ENCODE measurements at places on chromosomes 2 and 18.

DNA sequence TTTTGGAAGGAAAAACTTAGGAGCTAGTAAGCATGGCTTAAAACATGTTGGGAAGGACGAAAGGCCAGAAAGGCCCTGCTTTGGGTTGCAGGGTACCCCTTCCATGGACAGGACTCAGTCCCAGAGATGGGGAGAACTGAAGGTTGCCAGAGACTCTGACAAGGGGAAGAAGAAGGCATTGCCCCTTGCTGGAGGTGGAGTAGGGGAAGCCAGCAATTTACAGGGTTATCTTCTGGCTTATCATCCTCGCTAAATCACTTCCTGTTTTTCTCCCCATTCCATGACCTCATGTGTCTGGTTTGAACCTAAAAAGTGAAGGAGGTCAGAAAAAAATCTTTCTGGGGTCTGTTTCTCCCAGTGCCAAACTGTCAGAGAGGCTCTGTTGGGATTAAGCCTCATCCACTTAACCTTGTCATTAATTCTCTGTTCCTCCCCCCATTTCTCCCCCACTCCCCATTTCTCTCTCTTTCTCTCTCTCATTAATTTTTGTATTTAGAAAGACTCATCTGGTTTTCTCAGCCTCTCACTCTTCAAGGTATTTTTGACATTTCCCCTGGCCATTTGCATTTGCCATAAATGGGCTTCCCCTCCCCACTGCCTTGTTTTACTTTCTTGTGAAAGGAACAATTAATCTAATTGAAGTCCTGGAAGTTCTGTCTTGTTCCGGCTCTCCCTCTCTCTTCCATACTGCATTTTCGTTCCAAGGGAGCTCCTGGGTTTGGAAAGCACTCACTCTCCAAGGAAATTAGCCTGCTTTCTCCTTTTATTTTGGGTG lies 17.4 kb downstream of the NRP2 start:
- no peak for DNase-seq

- DNase-seq = peak; percentile 18
These were observed 427 bp downstream of the RBKS start for GRCh38 chr2:27889774-27890145.

DNA sequence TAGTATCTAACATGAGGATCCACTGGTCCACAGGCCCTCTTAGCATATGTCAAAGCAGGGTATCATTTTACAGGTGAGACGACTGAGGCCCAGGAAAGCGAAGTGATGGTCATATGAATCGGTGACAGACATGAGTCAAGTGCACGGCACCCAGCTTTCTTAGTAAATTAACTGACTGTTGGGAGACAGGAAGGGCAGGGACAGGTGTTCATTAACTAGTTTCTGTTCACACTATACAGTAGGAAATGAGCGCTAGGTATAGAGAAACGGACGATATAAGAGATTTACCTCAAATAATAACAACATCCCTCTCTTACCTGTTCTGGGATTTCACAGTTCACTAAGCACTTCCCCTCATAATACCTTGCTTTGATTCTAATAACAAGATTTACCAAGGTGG lies 1.7 kb upstream of the SMARCAL1 start:
- DNase-seq = no peak

DNA sequence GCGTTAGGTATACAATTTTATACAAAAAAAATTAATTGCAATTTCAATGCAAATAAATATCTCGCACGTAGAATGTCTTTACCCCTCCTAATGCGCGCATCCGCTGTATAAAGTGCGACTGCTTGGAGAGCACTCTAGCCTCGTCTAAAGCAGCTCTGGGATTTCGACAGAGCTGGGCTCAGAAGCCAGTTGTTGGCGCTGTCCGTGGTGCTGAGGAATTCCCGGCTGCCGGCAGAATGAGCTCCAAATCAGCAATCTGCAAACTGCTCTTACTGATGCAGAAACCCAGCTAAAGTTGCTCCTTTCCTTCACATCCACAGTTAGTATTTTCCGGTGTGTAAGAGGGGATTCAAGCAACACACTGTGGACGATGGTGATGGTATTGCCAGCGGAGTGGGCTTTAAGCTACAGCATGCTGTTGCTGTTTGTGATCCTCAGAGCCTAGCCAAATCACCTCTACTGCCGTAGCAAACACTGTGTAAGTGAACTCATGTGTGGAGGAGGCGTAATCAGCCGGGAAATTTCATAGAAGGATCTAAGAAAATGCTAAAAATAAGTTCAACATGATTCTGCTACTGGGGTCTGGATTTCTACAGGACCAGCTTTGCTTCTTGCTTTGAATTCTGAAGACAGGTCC lies at the start of gene VWC2L:
VWC2L (plus strand) TSS at position 137 of the 637 bp plus-strand sequence. CDS start 3,140 bp downstream, outside the sequence.
- peak; percentile 52 for DNase-seq

GRCh38 chr2:29394311-29394980 lies 279.2 kb downstream of the CLIP4 start:
- no peak for DNase-seq

DNA sequence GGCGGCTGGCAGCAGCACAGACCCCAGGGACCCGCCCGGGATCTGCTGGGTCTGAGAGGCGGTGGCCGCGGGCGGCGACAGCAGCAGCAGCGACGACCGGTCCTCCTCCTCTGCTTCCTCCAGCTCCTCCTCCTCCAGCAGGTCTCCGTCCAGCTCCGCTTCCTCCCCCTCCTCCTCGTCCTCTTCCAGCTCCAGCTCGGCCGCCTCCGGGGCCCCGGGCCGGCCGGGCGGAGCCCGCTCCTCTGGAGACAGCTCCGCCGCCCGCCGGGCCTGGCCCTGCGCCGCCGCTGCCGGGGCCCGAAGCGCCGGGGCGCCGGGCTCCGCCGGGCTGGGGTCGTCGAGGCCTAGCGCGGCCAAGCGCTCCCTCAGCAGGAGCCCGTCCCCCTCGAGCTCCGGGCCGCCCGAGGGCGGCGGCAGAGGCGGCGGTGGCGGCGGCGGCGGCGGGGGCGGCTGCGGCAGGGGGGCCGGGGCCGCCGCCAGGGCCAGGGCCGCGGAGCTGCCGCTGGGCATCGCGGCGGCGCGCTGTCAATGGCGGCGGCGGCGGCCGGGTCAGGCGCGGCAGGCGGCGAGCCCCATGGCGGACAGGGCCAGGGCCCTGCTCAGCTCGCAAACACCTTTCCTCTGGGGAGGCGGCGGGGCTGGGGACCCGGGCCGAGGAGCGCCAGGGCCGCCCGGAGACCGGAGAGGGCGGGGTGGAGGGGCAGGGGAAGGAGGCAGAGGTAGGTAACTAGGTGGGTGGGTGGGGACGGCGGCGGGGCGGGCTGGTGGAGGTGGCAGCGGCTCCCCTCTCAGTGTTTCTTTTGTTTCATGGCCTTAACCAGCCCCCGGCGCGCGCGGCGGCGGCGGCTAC lies 445 bp downstream of the MEX3C start:
- DNase-seq = peak; percentile 74

GRCh38 chr2:60336442-60337141 lies 216.9 kb downstream of the BCL11A start:
- no peak for DNase-seq

- DNase-seq = no peak
These were observed 44.4 kb upstream of the CTLA4 start for GRCh38 chr2:203823173-203823572.

DNA sequence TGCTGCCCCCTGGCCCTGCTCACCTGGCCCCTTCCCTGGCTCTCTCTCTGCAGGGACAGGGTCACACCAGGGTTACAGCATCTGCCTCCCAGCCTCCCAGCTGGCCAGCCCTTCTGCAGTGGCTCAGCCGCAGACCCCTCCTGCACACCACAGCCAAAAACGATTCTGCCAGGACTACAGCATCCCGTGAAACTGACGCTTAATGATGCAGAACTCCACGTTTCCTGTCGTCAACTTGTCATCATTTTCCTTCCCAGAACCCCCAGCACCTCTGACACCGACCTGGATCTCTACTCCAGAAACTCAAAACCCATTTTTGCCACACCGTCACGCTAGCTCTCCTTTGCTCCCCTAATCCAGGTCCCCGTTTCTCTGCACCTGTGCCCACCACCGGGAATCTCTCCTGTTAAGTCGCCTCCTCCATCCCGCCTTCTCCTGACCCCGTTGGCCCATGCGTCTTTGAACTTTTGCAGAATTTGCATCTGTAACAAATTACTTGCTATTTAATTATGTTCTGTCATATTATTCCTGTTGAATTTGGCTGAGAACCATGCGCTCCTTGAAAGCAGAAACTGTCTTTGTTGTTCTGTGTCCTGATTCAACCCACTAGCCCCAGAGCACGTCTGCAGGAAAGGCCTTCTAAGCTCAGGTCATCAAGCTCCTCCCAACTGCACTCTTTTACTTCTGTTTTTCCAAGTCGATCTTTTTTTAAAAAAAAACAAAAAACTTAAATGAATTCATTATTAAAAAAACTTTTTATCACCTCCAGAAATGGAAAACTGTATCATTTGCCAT lies 173.2 kb upstream of the COPS8 start:
- DNase-seq = no peak

GRCh38 chr2:114543236-114543766 lies 100.9 kb downstream of the DPP10 start:
- DNase-seq = peak; percentile 82

GRCh38 chr2:172588931-172589330 lies 33.0 kb downstream of the PDK1 start:
- DNase-seq = no peak

DNA sequence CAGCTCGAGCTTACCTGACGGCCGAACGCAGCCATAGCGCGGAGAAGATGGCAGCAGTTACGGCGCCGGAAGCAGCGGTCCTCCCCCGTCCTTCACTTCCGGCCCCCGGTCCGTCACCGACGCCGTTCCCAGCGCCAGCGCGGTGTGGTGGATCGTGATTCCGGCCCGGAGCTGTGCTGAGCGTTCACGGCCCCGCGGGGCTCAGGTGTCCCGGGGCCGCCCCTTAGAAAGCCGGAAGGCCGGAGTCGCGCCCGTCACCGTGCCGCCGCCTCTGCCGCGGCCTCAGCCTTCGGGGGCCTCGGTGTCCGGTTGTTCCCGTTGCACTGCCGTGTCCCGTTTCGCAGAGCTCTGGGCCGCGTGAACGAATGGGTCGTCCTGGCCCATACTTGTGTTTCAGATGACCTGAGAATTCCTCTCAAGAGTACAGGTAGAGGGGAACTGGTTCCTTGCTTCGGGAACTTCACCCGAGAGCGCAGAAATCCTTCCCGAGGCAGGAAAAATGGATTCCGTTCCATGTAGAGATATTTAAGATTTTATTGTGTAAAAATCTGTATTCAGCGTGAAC lies at the start of gene MTERF4:
MTERF4 (minus strand) TSS at position 49 of the 565 bp plus-strand sequence; CDS start at position 35, 14 bp downstream.
- peak; percentile 91 for DNase-seq

- no peak for DNase-seq
These were observed 23.2 kb downstream of the ACOXL start for GRCh38 chr2:110755491-110756078.

DNA sequence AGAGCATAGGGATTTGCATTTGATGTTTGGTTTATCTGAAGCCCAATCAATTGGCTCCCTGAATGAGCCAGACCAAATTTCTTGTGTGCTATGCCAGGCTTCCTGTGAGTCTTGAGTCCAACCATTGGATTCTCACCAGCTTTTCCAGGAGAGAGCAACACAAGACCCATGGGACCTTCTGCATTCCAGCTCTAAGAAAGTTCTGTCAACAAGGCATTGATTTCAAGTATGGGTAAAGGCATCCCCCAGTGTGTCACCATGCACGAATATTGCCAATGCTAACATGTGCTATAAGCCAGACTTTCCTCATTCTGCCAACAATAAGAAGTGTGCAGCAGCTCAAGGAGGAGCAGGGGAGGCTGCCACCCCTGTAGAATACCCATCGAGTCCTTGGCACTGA lies 266.6 kb downstream of the ETAA1 start:
- DNase-seq = no peak

- DNase-seq = no peak
These were observed 259.8 kb upstream of the CCDC68 start for GRCh38 chr18:55219059-55219458.

- no peak for DNase-seq
These were observed 7.9 kb downstream of the GPN1 start for GRCh38 chr2:27636766-27637165.

- no peak for DNase-seq
These were observed 126.0 kb downstream of the LPIN1 start for GRCh38 chr2:11872247-11872947.

DNA sequence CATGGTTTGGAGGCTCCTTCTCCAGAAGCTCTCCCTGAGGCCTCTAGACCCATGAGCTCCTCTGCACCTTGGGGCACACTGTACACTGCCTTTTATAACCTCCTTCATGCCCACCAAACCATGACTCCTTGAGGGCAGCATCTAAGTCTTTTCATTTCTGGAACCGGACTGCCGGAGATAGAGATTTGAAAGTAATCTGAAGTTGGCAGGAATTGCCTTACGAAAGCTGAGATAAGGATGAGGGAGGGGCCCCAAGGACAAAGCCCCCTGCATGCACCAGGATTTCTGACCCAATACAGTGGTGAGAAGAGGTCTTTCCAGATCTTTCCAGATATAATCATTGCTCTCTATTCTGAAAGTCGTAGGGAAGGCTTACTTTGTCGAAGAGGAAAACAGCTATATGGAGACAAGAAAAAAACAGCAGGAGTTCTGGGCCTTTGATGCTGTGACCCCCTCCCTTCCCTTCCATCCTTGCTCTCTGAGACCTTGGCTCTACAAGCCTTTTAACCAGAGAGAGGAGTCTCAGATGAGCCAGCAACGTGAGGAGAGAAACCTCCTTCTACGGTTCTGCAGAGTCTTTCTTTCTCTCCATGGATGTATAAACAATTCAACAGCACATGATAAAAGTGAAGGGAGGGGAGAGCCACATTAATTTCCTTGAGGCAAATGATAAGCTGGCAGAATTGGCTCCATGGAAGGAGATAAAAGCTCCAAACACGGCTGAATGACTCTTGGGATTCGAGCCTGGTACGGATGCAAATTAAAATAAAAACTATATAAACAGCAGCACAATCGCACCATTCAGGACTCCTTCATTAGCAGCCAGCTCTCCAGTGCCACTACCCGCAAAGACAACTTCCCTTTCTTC lies 88.0 kb upstream of the RTN4 start:
- DNase-seq = no peak

- peak; percentile 44 for DNase-seq
These were observed 415.7 kb upstream of the TCF4 start for GRCh38 chr18:56003720-56004088.

- no peak for DNase-seq
These were observed 110.7 kb downstream of the RND3 start for GRCh38 chr2:150376553-150377335.

- DNase-seq = no peak
These were observed 53.1 kb downstream of the SP110 start for GRCh38 chr2:230166557-230167170.

GRCh38 chr18:48079885-48080284 lies 149.4 kb upstream of the SMAD2 start:
- DNase-seq = no peak

DNA sequence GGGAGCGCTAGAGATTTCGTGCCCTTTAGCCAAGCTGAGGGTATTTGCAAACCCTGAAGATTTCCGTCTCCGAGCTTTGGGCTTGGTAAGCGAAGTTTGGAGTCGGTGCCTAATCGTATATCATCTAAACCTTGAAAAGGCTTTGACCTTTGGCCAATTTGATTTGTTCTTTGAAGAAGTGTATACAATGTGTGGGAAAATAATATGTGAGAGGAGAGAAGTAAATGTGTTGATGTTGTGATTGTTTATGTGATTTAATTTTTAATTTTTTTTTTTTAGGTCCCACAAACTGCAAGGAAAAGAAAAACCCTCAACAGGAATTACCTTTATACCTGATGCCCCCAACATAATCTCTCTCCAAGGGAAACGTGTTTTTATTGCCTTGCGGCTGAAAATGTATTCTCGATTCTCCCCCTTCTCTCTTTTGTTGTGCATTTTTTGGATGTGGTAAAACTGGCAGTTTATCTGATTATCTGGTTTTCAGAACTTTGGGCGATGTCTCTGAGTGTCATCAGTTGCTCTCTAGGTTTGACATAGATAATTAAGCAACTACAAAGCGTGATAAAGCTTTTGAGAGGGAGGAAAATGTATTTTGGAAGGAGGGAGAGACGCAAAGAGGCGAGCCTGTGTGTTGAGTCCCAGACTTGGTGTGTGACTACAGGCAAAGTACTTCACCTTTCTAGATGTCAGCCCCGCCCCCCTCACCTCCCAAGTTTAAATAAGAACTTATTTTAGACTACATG lies 912 bp upstream of the FBXO11 start:
- peak; percentile 53 for DNase-seq

Data from muscle of back (tissue), 13 donors.